ENCODE measurements at places on chromosomes 7 and 10.
A peak's percentile ranks its signal among the peaks of the same experiment; 100 is the strongest.

DNA sequence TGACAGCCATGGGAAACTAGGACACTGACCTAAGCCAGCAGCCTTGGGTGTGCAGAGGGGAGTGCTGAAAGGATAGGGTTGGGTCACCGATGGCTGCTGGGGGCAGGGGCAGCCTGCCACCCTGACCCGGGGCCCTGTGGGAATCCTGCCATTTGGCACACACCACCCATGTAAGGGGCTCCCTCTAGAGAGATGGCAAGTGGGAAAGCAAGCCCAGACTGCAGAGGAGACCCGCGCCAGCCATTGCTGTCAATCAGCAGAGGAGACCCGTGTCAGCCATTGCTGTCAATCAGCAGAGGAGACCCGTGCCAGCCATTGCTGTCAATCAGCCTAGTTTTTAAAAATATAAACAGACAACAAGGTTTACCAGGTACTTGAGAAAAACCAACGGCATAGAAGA, 27.4 kb upstream of the PRKAG2 start:
- no peak for DNase-seq

GRCh38 chr7:107594961-107595737, 15.1 kb downstream of the BCAP29 start:
- peak; percentile 98 for DNase-seq

DNA sequence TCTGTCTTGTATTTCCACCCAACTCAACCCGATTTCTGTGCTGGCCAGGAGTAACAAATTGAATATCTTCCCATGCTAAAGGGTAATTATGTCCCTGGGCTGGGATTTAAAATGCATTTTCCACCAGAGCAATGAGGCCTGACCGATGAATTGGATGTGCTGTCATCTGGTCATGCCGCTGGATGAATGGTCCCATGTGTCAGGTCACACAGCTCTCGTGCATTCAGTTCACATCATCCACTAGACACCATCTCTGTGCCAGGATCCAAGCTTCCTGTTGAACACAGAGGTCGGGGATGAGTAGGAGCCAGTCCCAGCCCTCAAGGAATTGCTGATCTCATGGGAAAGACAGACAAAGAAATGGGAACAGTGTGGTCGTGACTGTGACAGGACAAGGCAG, 200.8 kb downstream of the ADRA2A start:
- no peak for DNase-seq

GRCh38 chr7:71504697-71505441, 372.9 kb downstream of the GALNT17 start:
- no peak for DNase-seq

- no peak for DNase-seq
Observed at GRCh38 chr7:132410385-132410784, 165.9 kb downstream of the PLXNA4 start.
